ENCODE measurements at places on chromosomes 3 and 15.

DNA sequence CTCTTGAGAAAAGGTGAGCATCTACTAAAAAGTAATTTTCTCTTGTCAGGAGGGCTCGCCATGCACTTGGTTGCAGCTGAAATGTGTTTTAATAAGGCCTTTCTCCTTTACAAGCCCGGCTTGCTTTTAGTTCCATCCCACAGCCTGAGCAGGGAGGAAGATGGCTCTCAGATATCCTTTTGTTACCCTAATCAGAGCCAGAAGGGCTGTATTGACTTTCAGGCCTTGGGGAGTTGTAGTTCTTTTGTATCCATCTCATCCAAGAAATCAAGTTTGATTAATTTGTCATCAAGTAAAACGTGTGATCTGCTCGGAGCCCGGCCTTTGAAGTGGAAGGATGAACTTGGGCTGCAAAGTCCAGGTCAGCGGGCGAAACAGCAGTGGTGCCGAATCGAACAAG lies 52.9 kb downstream of the EIF4E3 start:
- no peak for DNase-seq

- no peak for DNase-seq
Observed at GRCh38 chr15:75167588-75168350, 33.9 kb upstream of the C15orf39 start.

DNA sequence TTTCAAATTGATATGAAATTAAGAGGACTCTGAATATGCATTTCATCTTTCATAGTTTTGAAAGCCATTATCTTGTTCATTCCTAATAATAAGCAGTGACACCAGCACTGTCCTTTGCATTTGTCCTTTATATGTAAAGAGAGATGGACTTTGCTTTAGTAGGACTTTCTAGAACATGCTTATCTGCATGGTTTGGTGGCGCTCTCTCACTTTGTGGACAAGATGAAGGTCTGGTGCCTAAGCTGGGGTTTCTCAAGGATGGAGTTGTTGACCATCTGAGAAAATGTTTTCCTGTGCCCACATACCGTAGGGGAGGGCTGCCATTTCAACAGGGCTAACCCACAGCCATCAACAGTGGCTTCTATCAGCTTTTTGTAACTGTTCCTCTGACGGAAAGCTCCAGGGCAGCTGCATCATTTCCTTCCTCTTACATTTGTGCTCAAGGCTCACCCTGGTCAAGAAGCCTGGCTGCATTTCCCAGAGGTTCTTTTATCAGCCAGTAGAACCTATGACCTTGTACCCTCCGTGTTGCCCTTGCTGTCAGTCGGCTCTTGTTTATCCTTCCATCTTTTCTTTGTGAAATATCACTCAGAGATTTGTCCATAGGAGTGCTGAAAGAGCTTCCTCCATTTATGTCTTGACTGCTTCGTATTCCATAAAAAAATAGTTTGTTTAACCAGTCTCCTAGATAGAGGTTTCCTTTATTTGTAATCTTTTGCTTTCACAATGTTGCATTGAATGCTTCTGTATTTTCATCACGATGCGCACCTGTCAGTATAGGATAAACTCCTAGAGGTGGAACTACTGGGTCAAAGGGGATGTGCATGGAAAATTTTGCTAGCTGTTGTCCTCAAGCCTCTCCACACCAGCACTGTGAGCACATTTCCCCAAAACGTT lies 44.6 kb downstream of the ABHD2 start:
- no peak for DNase-seq

DNA sequence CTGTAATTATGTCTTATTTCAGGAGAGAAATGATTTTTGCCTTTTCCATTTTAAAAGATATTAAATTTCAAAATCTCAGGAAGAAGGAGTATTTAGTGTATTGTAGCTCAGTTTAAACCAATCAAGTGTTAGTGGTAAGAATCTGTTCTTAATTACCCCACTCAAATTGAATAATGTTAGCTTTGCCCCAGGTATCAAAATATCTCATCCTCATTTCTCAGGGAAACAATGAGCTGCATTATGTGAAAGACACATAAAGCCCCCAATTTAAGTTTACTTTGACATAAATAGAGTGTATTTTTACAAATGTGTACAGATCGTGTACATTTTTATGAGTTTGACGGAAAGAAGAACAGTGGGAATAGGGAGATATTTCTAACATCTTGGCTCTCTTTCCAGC lies 317.4 kb upstream of the RARB start:
- DNase-seq: no peak

- no peak for DNase-seq
Observed at GRCh38 chr3:25088284-25088683, 339.8 kb upstream of the RARB start.

DNA sequence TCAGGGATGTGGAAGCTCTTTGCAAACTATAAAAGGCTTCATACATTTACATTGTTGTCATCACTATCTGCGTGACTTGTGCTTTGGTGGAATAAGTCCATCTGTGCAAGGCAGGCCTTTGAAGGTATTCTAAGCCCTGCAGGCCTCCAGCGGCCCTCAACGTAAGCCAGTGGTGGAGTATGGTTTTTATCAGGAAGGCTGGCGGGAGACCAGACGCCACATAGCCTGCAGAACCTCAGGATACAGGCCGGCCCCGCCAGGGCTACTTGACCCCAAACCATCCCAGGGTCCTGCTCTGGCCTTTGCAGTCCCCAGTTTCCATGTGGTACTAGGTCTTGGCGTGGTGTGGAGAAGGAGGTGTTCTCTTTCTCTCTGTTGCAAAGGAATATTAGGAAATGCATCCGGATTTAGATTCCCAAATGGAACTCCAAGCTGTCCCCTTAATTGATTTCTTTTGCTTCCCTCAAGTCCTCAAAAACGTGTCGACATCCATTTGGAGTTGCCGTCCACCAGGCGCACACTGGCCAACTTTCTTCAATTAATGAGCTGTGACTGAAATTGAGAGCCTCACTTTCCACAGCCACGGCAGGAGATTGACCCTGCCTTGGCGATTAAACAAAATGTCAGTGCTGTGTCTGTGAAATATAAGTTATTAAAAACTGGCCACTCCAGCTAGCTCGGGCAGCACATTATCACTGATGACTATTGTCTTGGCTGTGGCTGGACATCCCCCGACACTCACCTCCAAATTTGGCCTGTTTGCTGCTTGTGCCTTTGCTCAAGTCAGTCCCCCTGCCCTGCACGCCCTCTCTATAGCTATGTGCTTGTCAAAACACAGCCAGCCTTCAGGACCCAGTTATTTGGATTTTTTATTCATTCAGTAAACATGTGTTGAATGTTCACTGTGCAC lies 239.8 kb upstream of the TLE3 start:
- no peak for DNase-seq

- no peak for DNase-seq
Observed at GRCh38 chr15:36673039-36673438, 93.6 kb downstream of the CDIN1 start.

GRCh38 chr3:62154457-62155148 lies 218.7 kb downstream of the FEZF2 start:
- DNase-seq: no peak

DNA sequence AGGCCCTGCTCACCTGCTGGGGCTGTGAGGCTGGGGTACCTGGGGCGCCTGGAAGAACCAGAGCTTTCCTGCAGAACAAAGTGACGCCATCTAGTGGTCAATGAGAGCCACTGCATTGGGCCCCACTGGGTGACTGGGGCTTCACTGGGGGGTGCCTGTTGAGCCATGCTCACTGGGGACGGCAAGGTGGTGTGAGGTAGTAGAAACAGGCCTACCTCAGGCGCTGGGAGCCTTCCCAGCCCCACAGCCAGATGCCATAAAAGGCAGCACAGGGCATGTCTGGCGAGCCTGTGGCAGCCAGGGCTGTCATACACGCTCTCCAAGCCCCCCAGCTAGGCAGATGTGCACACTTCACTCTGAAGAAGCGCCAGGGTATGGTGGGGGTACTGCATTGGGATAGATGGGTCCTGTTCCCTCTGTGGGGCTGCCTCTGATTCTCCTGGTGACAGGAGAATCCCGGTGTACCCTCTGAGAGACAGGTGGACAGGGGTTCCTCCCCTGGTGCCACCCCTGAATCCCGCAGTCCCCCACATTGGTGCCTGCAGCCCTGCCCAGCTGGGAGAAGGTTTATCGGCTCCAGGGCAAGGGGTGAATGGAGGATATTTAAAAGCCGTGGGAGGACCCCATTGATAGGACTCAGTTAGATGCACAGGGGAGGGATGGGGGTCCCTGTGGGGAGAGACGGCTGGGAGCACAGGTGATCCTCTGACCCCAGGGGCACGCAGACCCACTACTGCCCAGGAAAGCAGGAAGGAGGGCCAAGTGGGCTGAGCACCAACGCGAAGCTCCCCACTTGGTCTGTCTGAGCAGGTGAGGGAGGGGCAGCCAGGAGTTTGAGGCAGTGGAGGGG lies 178.8 kb downstream of the NSMCE3 start:
- DNase-seq: no peak

- no peak for DNase-seq
Observed at GRCh38 chr3:173892547-173892946, 495.0 kb downstream of the NLGN1 start.

DNA sequence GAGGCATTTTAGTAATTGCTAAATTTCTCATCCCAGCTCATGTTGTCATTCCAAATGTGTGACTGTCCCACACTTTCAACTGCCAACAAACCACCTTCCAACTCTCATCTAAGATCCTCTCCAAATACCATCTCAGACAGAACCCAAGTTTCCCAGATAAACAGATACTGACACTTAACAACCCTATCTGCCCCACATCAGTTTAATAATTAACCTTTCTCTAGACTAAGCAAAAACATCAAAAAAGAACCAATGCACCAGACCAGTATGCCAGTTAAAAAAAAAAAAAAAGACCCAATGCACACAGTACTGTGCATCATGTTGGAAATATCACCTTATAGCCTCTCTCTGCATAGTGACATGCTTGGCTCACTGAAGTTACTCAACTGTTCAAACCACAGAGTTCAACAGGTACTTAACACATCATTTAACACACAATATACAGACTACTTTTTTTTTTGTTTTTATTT lies 5.5 kb downstream of the SFMBT1 start:
- no peak for DNase-seq

- DNase-seq: no peak
Observed at GRCh38 chr3:65781594-65781993, 257.1 kb downstream of the MAGI1 start.

- no peak for DNase-seq
Observed at GRCh38 chr3:31909455-31909854, 71.6 kb downstream of the OSBPL10 start.

DNA sequence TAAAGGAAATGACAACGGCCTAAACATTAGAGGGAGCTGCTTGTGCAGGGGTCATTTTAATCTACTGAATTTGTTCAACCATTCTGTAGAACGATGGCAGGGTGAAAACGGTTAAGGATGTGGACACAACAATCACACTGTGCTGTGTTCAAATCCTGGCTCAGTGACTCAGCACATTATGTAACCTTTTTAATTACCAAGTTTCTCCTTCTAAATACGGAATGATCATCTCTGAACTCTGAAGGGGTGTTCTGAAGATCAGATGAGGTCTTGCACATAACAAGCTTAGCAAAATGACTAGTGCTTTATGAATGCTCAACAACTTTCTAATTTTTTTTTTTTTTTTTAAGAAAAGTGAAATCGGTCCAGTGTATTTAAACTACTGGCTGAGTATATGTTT lies 592.8 kb downstream of the FOXP1 start:
- DNase-seq: no peak

DNA sequence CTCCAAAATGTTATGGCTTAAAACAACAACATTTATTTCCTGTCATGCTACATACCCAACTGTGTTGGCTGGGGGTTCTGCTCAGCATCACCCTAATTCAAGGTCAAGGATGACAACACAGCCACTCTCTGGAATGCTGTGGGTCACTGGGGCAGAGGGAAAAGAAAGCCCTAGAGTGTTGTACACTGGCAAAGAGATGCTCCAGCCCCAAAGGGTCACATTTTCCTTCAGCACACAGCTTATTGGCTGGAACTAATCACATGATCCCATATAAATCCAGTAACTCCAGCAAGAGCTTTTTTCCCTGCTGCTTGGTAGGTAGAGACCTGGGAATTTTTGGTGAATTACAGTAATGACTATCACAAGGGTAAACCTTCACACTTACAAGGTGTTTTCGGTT lies 1041.4 kb downstream of the NTRK3 start:
- no peak for DNase-seq

DNA sequence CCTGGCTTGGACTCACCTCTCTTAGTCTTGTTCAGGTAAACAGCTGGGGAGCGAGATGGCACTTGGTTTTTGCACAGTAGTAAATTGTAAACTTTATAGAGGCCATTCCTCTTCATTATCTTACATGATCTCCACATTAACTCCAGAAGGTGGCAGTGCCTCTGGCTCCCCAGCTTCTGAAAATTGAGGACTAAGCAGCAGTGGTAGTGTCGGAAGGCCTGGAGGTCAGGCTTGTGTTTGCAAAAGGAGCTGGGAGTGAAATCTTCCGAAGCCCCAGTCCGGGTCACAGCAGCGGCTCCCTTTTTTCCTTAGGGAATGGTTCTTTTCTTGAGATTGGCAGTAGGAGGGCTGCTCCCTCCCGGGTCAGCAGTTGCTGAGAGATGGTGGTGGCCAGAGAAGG lies 85.7 kb downstream of the FNDC3B start:
- no peak for DNase-seq

DNA sequence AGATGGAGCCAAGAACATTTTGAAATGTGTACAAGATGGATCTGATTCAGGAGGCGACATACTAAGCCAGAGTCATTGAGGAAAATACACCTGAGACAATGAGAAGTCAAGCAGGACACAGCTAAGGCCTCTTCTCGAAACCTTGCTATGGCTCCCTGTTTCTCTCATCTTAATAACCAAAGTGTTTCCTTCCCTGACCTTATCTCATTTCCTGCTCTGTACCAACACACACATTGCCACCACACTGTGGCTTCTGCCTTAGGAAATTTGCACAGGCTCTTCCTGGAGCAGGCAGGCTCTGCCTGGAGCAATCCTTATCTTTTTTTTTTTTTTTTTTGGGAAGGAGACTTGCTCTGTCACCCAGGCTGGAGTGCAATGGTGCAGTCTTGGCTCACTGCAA lies 36.6 kb downstream of the OXSM start:
- no peak for DNase-seq

All from H1 (cell line).